Body of pancreas (tissue), 4 donors: ENCODE measurements at places on chromosomes 3 and 15. TPM values are rescaled to one million over a fixed set of nuclear protein-coding genes. Genes with fewer than 3 reads are reported as not detected.

Gene CLDND1
- total RNA-seq = 38.1 TPM

DNA sequence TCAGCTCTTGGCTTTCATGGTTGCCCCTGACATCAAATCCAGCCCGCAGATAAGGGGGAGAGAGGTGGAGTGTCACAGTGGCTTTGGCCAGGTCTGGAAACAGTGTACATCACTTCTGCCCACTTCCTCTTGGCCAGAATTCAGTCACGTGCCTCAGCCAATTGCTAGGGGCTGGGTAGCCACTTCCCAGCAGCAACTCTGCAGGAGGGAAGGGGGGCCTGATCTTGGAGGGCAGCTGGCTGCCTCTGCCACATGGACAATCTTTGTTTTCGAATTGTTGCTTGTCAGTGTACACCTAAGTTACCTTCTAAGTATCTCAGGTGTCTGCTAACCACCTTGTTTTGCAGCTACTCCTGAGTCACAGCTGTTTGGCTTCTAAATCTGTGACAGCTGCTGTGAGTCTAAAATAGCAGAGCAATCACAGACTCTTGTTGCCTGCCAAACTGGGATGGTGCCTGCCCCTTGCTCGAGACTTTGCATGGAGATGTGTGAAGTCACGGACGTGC is 41.0 kb upstream of the LIMD1 start:
- H3K36me3 ChIP-seq = no peaks in the 10 kb centered on the region
- H3K4me3 ChIP-seq = no peak overlapping the region
- no peak for DNase-seq

GRCh38 chr3:68057637-68058320 is 403.4 kb upstream of the SUCLG2 start:
- H3K4me3 ChIP-seq = no peak overlapping the region
- H3K27ac ChIP-seq = no peak overlapping the region
- H3K27me3 ChIP-seq = no peaks in the 10 kb centered on the region
- no peaks in the 10 kb centered on the region for H3K4me1 ChIP-seq
- DNase-seq = no peak
- H3K36me3 ChIP-seq = no peaks in the 10 kb centered on the region

DNA sequence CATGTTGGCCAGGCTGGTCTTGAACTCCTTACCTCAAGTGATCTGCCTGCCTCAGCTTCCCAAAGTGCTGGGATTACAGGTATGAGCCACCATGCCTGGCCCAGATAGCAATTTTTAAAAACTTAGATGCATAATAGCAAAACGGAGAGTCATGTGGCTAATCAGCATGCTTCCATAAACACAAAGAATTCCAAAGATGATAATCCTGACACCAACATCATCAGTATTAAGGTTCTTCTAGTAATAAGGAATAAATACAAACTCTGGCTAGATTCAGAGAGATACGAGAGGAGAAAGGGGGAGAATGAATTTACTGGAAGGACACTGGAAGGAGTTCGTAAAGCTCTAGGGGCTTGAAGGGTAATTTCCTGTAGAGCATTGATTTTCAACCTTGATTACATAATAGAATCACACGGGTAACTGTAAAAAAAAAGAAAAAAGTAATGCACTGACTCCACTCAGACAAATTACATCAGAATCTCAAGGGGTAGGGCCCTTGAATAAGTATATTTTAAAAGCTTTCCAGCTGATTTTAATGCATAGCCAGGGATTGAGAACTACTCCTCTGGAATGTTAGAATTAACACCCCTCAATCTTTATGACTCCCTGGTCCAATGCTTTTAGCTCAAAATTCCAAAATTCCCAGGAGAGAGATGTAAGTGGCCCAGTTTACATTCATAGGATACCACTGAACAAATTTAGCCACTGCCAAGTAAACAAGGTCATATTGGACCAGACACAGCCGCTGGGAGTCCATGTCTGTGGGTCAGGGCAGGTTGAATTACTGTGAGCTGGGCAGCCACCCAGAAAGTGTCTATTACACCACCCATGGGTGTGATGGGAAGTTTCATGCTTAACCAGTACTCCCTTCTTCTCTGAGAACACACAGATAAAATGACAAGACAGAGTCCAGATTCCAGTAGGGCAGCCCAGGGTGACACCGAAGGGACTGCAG is 243.9 kb downstream of the TBL1XR1 start:
- H3K36me3 ChIP-seq = no peaks in the 10 kb centered on the region
- H3K27ac ChIP-seq = no peak overlapping the region
- H3K4me1 ChIP-seq = peaks cover 6% of the 10 kb centered on the region
- peak; percentile 43 for DNase-seq

DNA sequence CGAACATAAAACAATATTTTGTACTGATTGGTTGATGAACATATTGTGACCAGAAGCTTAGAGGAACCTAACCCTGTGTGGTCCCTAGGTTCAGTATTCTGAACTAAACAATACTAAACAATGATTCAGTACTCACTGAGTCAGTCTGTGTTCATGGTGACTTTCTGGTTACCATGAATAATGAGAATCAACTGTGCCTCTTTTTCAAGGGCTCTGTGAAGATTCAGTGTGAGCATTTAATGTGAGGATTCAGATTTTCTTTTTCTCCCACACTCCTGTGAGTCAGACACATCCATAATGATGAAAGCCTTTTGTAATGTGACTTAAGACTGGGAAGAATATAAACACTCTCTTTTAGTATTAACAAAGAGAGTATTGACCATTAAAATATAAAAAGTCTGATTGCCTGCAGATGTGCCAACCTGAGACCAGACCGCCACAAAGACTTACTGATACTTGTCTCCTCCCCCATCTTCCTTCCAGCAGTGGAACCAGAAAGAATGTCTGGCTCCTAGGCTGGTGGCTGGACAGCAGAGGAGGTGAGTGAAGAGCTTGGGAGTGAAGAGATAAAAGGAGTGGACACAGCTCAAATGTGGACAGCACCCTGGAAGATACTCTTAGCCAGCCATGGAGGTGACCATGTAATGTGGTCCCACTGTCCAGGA is 17.6 kb upstream of the ACTL6A start:
- no peaks in the 10 kb centered on the region for H3K4me1 ChIP-seq
- H3K36me3 ChIP-seq = no peaks in the 10 kb centered on the region
- no peaks in the 10 kb centered on the region for H3K27me3 ChIP-seq
- no peak for DNase-seq
- H3K27ac ChIP-seq = no peak overlapping the region
